Stimulated activated CD4-positive, alpha-beta T cell treated with anti-CD3 and anti-CD28 coated beads, Interleukin-4, amount 100 ng/mL, for 48 hours (primary cell): ENCODE measurements at places on chromosomes 1 and 21.
A peak's percentile ranks its signal among the peaks of the same experiment; 100 is the strongest.

DNA sequence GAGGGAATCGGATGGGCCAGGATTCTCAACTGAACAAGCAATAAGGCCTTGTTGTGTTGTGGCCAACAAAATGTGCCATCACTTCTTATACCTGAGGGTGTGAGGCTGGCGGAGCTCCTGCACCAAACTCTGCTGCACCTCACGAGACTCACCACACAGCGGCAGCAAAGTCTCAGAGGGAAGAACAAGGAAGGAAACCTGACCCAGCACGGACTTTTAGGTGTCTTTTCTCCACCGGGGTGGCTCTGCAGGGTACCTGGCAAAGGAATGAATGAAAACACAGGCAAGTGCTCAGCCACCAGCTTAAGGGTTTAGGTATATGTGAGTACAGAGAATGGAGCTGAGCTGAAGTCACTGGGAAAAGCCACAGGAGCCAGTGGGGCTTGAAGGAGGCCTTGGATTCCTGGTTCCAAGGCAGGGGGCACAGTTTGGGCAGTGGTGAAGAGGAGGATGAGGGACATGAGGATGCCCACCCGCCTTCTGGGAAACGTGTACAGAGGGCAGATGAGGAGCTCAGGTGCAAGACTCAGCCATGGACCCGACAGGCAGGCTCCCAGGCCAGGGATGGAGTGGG is 31.1 kb upstream of the HSD3B1 start:
- DNase-seq = peak; percentile 25

- peak; percentile 1 for DNase-seq
Measured at GRCh38 chr1:152543820-152544219, 22.8 kb downstream of the LCE3E start.

DNA sequence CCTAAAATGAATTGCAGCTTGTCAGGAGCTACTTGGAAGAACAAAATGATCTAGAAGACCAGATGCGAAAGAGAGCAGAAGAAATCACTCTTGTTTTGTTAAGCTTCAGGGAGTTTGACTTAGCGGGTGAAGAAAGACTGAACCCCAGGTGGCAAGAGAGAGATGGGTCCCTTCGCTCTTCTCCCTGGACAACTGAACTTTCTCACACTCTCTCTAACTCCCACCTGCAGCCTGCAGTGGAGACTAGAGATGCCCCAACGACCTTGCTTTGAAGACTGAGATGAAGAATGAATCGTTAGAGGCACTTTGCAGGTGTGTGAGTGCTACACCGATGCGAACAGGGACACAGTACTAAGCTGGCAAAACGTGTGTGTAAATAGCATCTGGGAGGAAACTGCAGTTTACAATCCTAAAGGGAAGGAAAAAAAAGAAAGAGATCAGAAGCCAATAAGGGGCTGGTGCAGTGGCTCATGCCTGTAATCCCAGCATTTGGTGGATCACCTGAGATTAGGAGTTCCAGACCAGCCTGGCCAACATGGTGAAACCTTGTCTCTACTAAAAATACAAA is 64.5 kb upstream of the LYST start:
- DNase-seq = no peak

DNA sequence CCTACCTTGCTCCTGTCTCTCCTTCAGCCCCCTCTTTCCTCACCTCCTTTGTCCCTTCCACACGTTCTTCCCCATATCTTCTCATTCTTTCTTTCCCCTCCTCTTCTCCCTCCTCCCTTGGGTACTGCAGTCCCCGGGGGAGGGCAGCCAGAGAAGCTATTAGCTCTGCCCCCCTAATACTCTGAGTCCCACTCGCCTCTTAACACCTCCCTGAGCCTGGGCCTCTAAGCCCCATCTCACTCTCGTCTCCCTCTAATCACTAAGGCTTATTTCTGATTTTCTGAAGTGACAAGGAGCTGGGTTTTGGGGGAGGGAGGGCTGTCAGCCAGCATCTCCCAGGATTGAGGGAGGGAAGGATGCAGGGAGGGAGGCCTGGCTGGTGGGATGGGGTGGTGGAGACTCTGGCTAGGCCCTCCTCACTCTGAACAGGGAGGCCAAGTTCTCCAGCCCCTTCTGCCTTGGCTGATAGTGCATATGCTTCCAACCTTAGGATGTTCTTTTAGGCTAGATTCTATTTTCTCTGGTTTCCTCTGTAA is 25.6 kb upstream of the DMBX1 start:
- DNase-seq = no peak

- DNase-seq = no peak
Measured at GRCh38 chr1:58648842-58649241, 51.0 kb downstream of the MYSM1 start.

GRCh38 chr1:102219463-102219862 is 222.7 kb upstream of the OLFM3 start:
- no peak for DNase-seq

- no peak for DNase-seq
Measured at GRCh38 chr21:28604946-28605537, 387.6 kb downstream of the LTN1 start.

GRCh38 chr1:43799656-43800635 is 92.6 kb downstream of the ST3GAL3 start:
- DNase-seq = no peak

GRCh38 chr1:196933531-196934189 is 9.9 kb upstream of the CFHR2 start:
- DNase-seq = no peak

GRCh38 chr1:67991546-67991945 is 58.9 kb downstream of the DIRAS3 start:
- no peak for DNase-seq

DNA sequence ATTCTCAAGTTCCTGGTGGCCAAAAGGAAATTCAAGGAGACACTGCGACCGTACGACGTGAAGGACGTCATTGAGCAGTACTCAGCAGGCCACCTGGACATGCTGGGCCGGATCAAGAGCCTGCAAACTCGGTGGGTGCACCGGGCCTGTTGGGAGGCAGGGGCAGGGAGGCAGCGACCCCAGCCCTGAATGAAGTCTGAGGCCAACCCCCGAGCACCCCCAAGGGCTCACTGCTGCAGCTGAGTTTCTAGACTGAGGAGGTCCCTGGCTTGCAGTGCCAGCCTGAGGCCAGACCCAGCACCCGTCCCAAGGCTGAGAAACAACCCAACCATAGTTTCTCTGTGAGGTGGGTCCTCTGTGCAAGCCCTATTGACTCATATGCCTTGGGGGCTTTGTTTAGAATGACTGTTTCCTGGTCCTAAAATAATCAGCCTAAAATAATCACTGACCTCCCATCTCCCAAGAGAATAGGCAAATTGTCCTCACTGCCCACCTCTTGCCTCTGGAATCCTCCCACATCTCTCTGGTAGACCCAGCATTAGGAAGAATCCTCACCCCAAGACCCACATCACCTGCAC is 27.1 kb downstream of the CITED4 start:
- no peak for DNase-seq

DNA sequence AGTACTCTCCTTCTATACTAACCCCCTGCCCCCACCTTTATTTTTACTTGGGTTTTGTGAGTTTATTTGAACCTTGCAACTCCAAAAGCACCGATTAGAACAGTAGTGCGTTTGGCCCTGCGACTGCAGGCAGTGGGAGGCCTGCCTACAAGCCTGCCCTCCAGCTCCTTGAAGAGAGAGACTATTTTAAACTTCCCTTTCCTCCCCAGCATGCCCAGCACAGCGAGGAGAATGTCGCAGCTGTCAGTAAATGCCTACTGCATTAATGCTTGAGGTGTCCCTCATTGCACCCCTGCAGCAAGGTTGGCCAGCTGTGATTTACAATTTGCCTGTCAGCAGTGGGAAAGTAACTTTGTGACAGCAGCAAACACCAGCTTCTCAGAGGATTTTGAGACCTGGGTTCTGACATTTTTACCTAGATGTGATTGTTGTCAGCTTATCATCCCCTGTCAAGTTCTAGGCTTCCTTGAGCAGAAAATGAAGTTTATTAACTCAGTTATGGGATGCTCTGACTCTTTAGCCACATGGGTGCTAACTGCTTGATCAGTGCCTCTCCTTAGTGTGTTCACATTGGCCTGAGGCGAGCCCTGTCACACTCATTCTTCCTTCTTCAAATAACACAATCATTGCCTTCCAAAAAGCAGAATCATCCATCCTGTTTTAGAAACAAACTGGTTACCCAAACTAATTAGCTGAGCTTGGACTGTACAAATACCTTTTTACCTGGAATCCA is 170.6 kb downstream of the PDE4B start:
- no peak for DNase-seq

- DNase-seq = no peak
Measured at GRCh38 chr1:32725615-32725982, 23.0 kb upstream of the SYNC start.
